ENCODE measurements at places on chromosomes 4 and X.

GRCh38 chr4:25320336-25320735 is 7.8 kb downstream of the ZCCHC4 start:
- DNase-seq: no peak

GRCh38 chr4:74159143-74159709 is 1.3 kb downstream of the MTHFD2L start:
- peak; percentile 59 for DNase-seq

- no peak for DNase-seq
Observed at GRCh38 chr4:172997856-172998255, 170.8 kb upstream of the GALNT7 start.

- DNase-seq: no peak
Observed at GRCh38 chr4:39047681-39048080, 14.4 kb upstream of the KLHL5 start.

DNA sequence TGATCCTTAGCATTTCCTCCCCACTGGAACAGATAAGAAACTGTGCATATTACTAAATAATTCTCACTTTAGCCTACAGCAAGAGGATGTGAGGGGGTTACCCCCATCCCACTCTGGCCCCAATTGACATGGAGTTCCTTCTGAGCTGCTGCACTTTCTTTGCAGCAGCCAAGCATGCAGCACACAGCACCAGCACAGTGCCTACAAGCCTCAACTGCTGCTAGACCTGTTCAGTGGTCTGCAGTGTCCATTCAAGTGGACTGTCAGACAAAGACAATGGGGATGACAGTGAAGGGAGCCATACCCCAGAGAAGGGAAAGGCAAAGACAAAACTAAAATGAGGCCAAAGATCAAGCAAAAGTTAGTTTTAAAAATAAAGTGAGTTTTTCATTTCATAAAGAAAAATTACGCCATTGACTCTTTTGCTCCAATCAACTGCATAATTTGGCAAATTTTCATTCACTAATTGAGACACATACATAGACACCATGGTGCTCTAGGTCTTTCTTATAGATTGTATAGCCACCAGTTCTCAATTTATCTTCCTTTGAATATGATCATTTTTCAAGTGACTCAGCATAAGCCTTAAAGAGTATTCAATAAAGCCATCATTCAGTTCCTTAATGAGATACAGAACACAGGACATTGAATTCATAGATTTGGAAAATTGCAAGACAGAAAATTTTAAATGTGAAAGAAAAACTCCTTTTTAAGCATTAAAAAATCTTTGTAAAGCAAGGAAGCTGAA is 410.6 kb downstream of the HNRNPD start:
- no peak for DNase-seq

- DNase-seq: no peak
Observed at GRCh38 chr4:38144031-38144430, 183.8 kb downstream of the PTTG2 start.

- no peak for DNase-seq
Observed at GRCh38 chrX:129717892-129718291, 20.9 kb upstream of the XPNPEP2 start.

DNA sequence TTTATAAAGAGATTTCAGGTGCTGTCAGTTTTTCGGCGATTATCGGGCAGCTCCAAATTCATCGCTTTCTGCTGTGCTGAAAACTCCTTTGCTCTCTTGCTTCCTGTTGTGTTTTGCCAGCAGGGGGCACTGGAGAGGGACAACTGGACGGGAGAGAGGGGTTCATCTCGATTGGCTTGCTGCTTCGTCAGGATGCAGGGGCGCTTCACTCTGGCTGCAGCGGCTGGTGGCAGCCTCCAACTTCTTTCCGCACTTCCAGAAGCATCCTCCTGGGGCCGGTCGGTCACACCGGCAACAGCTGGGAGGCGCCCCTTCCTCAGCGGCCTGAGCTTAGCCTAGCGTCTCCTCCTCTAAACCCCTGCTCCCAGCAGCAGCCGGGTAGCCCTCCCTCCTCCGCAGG is 29.5 kb downstream of the MSL3 start:
- no peak for DNase-seq

- DNase-seq: no peak
Observed at GRCh38 chrX:23066588-23067281, 67.0 kb downstream of the DDX53 start.

DNA sequence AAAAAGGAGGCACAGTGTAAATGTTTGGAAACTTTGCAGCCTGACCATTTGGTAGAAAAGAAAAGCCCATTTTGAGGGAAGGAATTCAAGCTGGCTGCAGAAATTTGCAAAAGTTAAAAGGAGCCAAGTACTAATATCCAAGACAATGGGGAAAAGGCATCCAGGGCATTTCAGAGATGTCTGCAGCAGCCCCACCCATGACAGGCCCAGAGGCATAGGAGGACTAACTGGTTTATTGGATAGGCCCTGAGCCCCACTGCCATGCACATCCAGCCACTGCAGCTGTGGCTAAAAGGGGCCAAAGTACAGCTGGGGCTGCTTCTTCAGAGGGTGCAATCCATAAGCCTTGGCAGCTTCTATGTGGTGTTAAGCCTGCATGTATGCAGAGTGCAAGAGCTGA is 104.9 kb downstream of the HS3ST1 start:
- DNase-seq: no peak

DNA sequence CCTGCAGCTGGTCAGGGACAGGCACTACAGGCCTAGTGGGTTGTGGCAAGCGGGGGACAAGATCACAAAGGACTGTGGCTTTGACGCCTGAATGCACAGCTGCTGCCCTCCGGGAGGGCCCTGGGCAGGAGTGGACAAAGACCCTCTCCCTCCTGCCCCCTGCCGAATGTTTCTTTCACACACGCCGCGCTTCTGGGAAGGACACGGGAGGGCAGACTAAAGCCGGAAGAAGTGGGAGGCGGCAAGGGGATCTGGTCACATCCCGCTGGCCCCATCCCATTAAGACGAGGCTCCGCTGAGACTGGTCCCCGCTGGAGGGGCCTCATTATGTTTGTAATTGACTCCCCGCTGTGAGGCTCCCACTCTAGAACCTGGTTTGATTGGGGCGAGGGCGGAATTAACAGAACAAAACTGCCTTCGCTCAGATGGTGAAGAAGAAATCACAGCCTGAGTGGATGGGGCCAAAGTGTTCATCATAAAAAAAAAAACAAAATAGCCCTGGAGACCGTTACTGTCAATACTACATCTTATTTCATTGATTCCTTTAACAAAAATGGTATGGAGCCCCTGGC is 37.8 kb upstream of the PSAPL1 start:
- no peak for DNase-seq

GRCh38 chr4:113824396-113824795 is 62.9 kb upstream of the CAMK2D start:
- DNase-seq: no peak

DNA sequence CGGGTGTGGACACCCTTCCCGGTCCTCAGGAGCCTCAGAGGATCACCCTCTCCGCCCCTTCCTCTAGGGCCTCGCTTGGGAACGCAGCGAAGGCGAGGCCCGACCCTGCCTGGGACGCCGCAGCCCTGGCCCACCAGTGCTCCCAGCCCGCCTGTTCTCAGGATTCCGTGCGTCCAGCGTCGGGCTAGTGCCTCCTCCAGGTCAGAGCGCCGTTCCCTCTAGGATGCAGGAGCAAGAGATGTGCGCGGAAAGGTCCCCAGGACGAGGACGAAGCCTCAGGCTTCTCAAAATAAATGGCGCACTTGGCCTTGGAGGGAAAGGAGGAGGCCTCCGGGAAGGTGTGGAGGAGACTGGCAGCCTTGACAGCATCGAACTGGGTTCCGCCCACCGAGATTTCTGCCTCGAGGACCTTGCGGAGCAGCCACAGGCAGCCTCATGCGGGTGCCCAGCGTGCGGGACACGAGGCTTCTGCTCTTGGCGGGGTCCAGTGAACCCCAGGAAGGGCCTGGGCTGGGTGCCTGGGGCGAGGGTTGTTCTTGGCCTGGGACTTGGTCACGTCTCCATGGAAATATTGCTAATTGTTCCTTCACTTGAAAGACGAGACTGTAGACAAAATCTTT is 35.1 kb downstream of the PITX2 start:
- no peak for DNase-seq

DNA sequence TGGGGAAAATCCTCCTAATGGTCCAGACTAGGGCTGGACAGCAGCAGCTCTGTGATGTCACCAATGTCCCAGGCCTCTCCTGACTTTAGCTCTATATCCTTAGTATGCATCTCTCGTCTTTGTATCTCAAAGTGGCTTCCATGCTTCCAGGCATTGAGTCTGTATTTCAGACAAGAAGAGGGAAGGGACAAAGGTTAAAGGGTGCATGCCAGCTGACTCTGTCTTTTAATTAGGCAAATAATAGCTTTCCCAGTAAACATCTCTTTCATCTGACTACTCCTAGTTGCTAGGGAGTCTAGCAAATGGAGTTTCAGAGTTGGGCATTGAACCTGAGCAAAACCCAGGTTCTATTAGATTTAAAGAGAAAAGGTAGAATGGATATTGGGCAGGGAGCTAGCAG is 5.4 kb downstream of the FAM47E start:
- DNase-seq: no peak

GRCh38 chr4:74754218-74754617 is 40.1 kb downstream of the BTC start:
- DNase-seq: no peak

GRCh38 chrX:135213200-135213844 is 38.5 kb upstream of the ETDA start:
- DNase-seq: no peak

GRCh38 chrX:111114806-111115205 is 18.8 kb downstream of the PAK3 start:
- no peak for DNase-seq

GRCh38 chr4:148007314-148007760 is 275.4 kb downstream of the ARHGAP10 start:
- no peak for DNase-seq

DNA sequence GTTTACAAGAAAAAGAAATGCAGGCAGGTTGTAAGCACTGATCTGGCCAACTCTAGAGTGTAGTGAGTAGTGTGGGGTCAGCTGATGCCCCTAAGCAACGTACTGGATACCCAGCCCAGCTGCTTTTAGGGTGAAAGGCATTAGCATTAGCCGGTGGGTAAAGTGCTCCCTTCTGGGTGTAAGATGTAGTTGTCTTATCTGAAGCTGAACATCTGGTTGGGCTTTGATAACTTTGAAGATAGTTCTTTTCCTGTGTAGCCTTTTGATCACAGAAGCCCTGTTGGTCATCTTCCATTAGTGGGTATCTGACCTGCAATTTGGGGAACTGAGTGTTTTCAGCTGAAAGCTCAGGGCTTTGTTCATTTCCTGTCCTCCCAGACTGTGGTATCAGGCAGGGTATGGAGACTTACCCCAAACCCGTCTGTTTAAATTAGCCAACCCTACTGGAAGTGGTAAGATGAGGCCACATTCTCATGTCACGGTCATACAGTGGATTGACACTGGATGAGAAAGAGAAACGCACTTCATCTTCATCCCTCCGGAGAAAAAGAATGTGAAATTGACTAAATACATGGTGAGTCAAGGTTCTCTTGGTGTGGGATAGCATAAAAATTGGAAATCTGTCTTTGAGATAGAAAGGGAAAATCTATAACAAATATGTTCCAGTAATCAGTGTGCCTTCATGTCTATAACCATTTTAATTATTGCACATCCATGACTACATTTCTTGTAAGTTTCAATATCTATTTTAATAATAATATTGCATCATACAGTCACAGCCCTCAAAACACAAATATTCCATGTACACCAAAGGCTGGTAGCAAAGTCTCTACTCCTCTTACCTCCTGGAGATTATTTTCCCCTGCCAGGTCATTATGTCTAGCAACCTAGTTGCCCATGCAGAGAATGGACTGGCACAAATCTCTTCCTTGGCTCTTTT is 8.7 kb downstream of the RHOH start:
- DNase-seq: no peak

GRCh38 chr4:112894951-112895350 is 154.5 kb upstream of the ANK2 start:
- no peak for DNase-seq

- DNase-seq: no peak
Observed at GRCh38 chr4:23768541-23768940, 121.3 kb downstream of the PPARGC1A start.

GRCh38 chr4:79872738-79873137 is 200.3 kb downstream of the ANTXR2 start:
- no peak for DNase-seq

DNA sequence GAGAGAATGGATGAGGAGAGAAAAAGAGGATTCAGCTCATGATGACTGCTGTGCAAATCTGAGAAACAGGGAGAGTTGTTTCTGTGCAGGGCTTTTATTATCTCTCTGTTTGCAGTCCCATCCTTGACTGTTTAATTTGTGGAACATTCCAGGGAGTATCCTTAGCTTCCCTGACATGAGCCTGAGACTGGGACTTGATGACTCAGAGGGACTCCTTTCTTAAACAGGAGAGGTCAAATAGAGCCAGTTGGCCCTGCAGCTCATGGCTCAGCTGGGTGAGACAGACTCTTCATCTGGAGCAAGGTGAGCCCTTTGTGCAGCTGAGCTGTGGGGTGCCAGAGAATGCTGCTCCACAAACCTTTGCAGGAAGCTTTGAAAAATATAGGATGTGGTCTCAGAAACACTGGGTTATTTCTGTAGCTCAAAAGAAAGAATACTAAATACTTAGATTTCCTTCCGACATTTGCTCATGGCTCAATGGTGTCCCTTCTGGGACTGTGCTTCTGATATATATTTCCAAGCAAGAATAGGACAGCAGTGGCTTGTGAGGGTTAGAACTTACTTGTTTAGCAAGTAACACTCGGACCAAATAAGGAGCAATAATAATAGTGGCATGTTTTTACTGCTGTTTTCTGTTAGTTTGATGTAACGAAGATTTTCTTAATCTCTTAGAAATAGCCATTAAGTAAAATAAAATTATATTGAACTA is 14.5 kb downstream of the ARHGAP24 start:
- DNase-seq: no peak

- no peak for DNase-seq
Observed at GRCh38 chr4:143195581-143195980, 10.9 kb downstream of the USP38 start.

GRCh38 chrX:117713411-117713810 is 403.2 kb downstream of the KLHL13 start:
- DNase-seq: no peak

DNA sequence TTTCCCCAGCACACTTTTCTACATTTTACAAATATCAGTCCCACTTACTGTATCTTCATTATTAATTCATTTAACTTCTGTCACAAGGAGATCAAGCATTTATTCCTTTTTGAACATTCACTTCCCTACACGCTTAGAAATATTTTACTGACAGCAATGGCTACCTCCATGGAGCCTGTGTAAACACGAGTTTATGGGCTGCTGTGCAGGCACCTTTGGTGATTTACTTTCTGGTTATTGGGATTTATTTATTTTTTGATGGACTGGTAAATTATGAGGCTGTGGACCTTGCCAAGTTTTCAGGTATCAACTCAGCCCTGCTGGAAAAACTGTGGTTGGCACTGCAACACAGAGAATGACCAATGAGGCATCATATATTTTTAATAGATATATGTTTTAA is 45.4 kb upstream of the PAQR3 start:
- no peak for DNase-seq

GRCh38 chrX:45756557-45756956 is 555.9 kb upstream of the DIPK2B start:
- DNase-seq: peak; percentile 70

GRCh38 chrX:136710325-136710951 is 62.5 kb downstream of the CD40LG start:
- DNase-seq: no peak

Measured in NCI-H510A treated with DMSO at 0.1 percent for 48 hours (cell line).